ENCODE measurements at places on chromosomes 3 and 15.

GRCh38 chr3:188964957-188965356, 206.8 kb upstream of the TPRG1 start:
- no peak for DNase-seq

GRCh38 chr3:65833761-65834505, 204.8 kb downstream of the MAGI1 start:
- no peak for DNase-seq

DNA sequence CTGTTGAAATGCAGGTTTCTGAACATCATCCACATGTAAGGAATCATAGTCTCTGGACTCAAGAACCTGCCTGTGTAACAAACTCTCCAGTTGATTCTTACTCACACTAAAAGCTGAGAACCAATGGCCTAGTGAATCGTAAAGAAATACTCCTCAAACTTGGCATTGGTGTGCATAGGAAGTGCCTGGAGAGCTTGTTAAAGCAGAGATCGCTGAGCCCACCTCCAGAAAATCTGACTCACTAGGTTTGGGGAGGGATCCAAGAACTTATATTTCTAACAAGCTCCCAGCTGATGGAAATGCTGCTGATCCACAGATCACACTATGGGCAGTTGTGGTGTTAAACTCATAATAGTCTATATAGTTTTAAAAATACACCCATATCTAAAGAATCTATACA, 55.8 kb upstream of the LMCD1 start:
- DNase-seq = no peak

DNA sequence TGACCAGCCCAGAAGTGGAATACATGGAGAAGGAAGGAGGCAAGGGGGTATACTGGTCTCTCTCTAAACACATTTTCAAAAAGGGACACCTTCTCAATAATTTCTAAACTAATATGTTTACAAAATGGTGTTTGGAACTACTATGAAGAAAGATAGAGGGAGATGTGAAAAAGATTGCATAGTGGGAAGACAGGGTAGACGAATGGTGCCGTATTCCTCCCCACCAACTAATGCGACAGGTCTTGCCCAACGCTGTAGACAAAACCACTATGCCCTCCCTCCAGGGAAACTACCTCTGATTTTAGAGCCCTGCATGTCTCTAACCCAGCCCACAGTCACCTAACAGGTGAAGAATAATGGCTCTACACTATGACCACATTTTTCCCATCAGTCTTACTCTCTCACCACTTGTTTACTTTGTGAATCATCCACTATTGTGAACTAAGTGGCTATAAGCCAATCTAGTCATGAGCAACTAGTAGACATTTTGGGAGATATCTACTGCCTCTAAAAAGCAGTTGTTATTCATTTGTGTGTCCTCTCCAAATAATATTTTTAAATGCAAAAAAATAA, 108.2 kb upstream of the UBE2E2 start:
- no peak for DNase-seq

- DNase-seq = no peak
These were observed 31.3 kb upstream of the ATP8B4 start for GRCh38 chr15:50150349-50150748.

All from CD4-positive, alpha-beta memory T cell (primary cell).